Pons (tissue), 1 donor: ENCODE measurements at places on chromosomes 3 and 15.
A peak's percentile ranks its signal among the peaks of the same experiment; 100 is the strongest.

GRCh38 chr15:77784361-77785292 is 151.9 kb upstream of the LINGO1 start:
- no peak for DNase-seq

GRCh38 chr3:188287762-188288505 is 134.0 kb downstream of the LPP start:
- no peak for DNase-seq

DNA sequence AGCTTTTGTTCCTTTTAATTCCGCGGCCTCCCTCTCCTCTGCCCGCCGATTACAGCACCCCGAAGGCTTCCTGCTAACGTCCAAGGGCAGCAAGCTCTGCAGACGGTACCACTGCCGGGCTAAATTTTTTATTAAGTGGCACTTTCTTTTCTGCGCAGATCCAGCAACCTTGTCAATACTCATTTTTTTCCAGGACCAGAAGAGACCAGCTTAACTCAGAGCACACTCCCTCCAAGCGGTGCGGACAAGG is 542 bp upstream of the MEIS2 start:
- no peak for DNase-seq

- DNase-seq = no peak
Observed at GRCh38 chr3:63365671-63366070, 87.6 kb downstream of the SYNPR start.

- DNase-seq = no peak
Observed at GRCh38 chr3:197137751-197138150, 108.1 kb upstream of the MELTF start.

GRCh38 chr3:50392101-50392715 is 32.9 kb upstream of the TMEM115 start:
- peak; percentile 24 for DNase-seq

GRCh38 chr3:128591738-128592426 is 58.7 kb downstream of the RPN1 start:
- no peak for DNase-seq

- DNase-seq = no peak
Observed at GRCh38 chr15:98321896-98322295, 326.4 kb upstream of the IGF1R start.

DNA sequence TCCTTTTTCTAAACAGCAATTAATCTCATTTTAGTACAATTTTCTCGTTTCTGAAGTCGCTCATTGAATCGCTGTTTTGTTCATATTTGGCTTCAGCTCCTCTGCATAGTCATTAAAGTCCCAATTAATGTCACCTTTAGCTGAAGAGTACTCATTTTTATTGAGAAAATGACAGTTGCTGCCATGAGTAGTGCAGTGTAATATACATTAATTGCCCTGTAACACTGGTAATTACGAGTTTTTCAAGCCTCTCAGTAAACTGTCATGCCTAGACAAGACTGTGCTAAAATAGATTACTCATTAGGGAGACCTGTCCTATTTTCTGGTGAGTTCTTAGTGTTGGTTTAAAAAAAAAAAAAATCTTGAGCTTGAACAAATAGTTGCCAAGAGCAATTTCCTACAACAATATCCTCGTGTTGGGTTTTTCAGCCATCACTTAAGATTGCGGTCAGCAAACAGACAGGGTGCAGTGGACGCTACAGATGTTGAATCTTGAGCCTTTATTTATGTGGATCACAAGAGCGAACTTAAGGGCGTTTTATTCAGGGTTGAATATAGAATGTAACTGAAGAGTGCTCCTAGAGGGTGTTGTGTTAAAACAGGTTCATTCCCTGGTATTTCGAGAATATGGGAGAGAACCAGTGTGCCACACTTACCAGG is 176.0 kb downstream of the CDIN1 start:
- no peak for DNase-seq

DNA sequence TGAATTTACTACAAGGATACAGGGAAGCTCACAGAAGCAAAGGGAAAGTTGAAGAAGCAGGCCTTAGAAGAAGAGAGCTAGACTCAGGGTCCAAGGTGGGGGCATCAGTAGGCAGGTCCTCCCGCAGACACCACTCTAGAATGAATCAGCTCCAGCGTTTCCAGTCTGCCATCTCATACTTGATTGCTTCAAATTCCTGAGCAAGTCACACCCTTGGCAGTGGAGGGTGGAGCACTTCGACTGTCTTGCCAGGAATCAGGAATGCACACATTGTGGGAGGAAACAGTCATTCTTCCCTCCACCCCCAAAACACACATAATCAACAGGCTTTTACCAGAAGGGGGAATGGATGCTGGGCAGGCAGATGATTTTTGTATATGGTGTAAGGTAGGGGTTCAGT is 78.5 kb downstream of the CHCHD6 start:
- DNase-seq = no peak

DNA sequence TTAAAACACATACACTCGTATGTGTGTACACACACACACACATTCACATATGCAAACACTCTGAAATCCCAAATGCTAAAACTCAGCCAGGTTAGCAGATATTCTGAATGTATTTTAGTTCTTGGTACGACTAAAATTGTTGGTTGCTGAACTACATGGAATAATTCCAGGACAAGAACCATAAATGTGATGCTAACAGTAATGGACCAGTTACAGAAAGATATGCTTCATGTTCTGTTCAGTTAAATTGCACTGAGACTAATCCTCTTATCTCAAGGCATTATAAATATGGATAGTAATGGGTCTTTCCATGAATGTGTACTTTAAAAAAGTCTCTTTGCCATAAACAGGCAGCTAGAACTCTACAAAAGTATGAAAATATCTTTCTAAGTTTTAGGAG is 113.3 kb downstream of the FRMD4B start:
- DNase-seq = no peak

DNA sequence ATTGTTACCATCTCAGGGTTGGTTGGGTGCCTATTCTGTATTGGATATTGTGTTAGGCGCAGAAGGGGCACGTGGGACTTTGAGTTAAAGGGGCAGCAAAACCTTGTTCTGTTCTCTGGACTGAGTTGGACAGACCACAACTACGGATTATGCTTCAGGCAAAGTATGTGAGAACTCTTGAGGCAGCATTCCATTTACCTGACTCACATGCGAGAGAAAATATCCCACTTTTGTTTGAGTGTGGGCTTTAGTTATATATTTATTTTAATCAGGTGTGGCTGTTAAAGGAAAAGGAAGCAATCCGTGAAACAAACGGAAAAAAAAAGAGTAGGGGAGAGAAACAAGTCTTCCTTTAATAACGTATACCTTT is 627 bp upstream of the PLS1 start:
- no peak for DNase-seq

DNA sequence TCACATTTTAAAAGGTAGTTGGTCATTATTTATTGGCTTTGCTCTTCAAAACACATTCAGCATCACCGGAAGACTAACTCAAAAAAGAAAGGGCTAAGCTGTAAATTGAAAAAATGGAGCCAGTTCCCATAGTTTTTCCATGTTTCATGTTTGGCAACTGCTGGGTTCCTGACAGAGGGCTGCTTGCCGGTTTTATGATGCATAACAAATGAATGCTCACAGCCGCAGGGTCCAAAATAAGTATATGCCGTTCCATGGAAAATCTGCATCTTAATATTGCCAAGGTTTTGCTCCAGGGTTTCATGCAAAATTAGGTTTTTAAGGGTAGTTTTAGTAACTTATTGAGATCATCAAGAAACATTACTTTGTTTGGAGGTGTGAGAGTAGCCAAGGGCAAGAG is 15.8 kb downstream of the SLC12A1 start:
- DNase-seq = no peak

DNA sequence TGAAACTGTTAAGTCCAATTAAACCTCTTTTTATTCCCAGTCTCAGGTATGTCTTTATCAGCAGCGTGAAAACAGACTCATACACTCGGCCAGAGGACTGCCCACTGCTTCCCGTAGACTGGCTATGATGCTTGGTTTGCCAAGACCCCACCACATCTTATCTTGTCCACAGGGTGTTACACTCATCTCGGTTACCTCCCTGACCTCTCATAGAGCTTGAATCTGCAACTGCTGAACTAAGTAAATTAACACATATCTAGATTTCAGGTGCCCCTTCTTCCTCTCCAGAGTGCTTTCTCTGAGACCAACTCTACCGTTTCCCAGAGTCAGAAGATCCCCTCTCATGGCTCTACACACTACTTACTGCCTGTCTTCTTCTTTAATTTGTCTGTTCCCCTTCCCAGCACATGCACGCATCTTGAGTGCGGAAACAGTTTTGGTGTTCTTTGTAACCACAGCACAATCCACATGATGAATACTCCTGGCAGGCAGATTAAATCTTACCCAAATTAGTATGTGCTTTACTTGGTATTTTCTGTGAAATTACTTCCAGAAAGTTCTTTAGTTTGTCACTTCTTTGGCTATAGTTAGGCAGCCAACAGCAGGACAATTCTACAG is 49.7 kb downstream of the CD200 start:
- no peak for DNase-seq

GRCh38 chr15:43243020-43243645 is 22.3 kb upstream of the EPB42 start:
- no peak for DNase-seq

DNA sequence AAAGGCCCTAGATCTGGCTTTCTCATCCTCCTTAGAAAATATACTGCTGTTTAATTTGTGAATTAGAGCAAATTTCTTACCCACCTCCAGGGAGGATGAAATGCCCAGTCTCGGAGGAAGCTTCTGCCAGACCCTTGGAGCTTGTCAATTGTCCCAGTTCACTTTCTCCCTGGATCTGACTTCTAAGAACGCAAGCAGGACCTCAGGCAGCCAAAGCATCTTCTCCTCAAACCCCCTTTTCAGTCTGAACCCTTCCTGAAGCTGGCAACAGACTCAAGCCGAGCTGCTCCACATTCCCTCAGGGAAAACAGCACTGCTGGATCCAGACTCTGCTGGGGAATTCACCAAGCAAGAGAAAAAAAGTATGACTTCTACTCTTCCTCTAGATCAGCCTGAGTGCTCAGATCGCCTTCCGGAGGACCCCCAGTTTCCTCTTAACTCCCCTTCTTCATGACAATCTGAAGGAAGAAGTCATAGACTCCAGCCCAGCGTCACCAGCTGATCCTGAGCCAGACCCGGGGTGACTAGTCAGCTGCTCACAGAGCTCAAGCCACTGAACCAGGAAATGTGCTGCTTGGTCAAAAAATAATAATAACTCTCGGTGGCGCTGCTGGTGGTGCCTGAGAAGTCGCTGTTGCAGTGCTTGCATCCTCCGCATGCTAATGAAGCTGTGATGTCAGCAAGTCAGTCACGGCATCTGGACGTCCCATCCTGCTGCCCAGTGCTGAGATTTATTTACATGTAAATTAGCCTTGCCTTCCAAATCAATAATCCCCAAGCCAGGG is at the start of gene PRICKLE2:
TSS of gene PRICKLE2 (minus strand) at position 641 of the 785 bp plus-strand sequence. CDS start 26,539 bp downstream, outside the sequence.
- DNase-seq = peak; percentile 90

DNA sequence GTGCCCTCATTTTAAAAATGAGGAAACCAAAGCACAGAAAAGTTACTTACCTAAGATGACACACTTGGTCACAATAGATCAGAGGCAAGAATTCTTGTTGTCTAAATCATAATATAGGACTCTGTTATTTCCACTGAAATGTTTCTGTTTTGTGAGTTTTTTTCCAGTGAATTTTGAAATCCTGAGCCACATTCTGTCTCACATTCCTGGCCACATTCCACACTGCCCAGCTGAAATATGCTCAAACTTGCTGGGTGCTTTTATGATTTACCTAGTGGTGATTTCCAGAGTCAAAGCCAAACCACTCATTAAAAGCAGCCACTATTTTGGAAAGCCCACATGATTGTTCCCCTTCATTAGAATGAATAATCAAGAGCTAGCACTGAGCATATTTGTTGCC is 82.3 kb upstream of the NPHP3 start:
- DNase-seq = no peak

GRCh38 chr15:71362987-71363968 is 248.0 kb downstream of the THSD4 start:
- DNase-seq = no peak

DNA sequence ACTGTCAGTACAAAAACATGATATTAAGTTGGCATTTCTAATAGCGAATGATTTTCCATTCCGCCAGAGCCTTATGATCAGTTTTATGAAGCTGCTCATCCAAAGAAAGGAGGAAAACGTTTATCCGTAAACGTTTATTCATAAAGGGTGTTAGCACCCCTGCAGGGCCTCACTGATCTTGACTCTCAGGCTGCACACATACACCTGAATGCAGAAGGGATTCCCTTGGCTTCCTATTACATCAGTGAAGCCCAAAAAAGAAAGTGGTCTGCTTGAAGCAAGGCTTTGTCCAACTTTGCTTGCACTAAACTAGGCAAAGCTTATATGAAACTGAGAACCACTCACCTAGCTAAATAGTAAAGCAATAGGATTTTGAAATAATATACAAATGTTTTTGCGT is 659.5 kb upstream of the CADM2 start:
- no peak for DNase-seq

DNA sequence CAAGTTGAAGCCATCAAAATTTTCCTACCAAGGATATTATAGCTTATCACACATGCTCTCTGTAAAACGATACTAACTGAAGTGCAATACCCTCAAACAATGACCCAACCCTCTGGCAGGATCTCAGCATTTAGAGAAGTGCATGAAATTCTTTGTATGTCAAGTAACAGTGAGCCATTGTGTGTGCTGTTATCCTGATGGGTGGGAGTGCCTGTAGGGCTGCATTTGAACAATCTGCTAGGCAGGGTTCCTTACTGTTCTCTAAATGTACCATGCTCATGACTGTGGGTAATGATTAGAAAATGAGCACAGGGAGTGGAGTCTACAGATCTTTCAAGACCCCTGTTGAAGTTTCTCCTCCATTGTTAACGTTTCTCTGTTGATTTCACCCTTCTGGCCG is 398.1 kb downstream of the NSUN3 start:
- DNase-seq = peak; percentile 44

GRCh38 chr3:21062831-21063294 is 688.1 kb downstream of the ZNF385D start:
- no peak for DNase-seq

DNA sequence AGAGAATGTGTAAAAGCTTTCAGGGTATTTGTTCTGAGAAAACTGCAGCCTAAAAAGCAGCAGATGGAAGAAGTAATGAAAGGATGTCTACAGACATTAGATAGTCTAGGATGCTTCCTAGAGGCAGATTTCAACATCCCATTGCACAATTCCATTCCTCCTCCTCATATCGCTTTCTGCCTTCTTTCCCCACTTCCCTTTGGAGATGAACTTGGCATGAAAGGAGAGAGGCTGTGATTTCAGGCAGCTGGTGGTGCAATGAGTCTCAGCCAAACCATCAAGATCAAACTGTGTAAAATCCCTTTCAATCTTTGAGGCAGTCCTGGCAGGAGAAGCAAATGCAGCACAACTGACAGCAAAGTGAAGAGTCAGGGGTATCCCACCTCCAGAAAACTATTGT is 438.7 kb upstream of the KCNMB2 start:
- no peak for DNase-seq

- DNase-seq = no peak
Observed at GRCh38 chr3:55330756-55331155, 156.3 kb downstream of the WNT5A start.

DNA sequence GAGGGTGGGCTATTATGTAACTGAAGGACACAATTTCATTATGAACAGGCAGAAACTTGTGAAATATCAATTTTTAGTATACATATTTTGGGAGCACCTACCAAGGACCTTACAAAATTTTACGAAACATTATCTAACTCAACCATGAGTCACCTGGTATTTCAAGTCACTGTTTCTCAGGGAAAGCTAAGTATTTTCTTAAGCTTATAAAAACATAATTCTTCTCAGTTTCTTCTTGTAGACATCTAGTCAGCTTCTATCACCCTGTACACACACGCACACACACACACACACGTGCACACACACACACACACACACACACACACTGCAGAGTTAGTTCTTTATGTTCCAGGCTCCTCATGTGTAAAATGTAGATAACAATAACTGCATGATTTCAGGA is 658.3 kb downstream of the TUSC7 start:
- no peak for DNase-seq

- DNase-seq = no peak
Observed at GRCh38 chr3:84946240-84946639, 12.5 kb upstream of the CADM2 start.
